ENCODE measurements at places on chromosomes 5 and 9.
A peak's percentile ranks its signal among the peaks of the same experiment; 100 is the strongest.

DNA sequence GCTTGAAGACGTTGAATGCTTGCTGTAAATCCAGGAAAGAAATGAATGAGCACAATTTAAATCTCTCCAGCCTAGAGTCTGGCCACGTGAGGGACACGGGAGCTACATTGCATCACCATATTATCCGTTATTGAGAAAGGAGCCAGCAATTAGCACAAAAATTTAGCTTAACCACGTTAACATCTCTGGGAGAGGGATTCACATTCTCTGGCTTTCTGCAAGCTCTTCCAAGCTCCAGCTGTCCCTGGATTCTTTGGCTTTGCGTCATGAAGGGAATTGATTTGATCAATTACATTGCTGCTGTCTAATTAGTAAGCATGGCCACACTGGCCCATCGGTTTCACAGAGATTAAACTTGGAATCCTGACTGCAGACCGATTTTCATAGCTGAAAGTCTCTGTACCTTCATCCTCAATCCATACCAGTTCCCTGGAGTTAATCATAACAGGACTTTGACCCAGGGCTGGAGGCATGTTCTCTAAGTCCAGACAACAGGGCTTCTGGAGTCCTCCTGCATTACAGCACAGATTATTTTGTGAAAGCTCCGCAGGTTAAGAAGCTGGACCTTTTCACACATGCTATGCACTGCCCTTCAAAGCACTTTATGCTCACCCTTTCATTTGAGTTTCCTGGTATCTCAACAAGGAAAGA, 31.6 kb downstream of the ADRA1B start:
- DNase-seq: no peak

GRCh38 chr9:89853931-89854330, 249.1 kb downstream of the GADD45G start:
- no peak for DNase-seq

DNA sequence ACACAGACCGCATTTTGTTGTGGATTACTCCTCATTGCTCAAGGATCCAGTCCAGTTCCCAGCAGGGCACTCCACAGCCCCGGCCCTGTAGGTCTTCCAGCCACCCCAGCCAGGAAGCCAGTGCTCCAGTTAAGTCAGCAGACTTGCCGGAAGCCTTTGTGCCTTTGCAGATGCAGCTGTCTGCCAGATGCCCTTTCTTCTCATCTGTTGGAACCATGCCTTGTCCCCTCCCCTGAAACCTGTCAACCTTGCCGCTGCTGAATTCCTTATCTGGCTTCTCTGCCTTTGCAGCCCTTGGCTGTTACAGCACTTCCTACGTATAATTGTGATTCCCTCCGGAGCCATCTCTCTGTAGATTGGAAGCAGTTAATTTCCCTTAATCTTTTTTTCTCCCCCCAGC, 28.4 kb downstream of the PSAT1 start:
- no peak for DNase-seq

- no peak for DNase-seq
These were observed 64.3 kb downstream of the MLLT3 start for GRCh38 chr9:20557890-20558565.

DNA sequence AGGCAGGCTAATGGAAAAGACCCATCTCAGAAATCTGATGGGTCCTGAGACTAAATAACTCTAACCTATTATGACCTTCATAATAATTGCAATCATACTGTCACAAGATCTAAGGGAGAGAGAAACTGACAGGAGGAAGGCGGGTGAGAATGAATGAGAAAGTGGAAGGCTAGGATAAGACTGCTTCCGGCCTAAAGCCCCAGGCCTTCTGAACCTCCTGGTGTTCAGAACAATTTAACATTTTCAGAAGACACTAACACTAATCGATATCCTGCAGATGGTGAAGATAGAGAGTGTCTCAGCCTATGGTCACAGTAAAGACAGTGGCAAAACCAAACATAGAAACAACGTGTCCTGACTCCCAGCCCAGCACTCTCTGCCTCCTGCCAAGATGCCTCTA, 1.2 kb downstream of the RPS14 start:
- DNase-seq: no peak

DNA sequence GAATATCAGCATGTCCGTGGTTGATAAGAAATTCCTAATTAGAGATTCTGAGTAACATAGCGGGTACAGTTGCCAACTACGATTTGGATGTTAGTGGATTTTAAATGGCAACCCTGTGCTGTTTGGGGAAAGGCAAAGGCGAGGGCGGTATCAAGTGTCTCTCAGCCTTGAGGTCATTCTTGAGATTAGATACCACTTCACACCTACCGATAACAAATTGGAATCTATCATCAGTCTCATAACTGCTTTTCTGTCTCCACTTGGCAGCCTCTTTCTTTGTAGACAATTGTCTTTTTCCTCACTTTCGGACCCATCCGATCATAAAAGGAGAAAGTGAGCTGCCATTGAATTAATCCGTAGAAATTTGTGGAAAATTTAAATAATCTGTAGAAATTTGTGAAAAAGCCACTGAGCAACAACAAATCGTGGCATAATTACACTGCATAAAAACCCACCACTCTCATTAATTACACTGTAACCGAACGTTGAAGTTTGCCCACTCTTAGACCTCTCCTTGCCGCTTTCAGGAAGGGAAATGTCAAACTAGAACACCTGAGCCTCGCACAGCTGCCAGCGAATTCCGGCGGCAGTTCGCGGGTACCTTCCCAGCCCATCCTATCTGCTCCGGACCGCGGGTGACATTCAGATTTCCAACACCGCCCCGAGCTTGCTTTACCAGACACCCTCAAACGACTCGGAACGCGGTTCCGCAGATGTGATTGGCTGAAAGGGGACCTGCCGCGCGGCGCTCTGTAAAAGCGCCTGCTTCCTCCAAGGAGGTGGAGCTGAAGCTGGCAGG, 849 bp upstream of the RGMB start:
- peak; percentile 91 for DNase-seq

GRCh38 chr5:149264439-149265067, 7.1 kb upstream of the AFAP1L1 start:
- DNase-seq: no peak
